ENCODE measurements at places on chromosomes 7 and 10.

DNA sequence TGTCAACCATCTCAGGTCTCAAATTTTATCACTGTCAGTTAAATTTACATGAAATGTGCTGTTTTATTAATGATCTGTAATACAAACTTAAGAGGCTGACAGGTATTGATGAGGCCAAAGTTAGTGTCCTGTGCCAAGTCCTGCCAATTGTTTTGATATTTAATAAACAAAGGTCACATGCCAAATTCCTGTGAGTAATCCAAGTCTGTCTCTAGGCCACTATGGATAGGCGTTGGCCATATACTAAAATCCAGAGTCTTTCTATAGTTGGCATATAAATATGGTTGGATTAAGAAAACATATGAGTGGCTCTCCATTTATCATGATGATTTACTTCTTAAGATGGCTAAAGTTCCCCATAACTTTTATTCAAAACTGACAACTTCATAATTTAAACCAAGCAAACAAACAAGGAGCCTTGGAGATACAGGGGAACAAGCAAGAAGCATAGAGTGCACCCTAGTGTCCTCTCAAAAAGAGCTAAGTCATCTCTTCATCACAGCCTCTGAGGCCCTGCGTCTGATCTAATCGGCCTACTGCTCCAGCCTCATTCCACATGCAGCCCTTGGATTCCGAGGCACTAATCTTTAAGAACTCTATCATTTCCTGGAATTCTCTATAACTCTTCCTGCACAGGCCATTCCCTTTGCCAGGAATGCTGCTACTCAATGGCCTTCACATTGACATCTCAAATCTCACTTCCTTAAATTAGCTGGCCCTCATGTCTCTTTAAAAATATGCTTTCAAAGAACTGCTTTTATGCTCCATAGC, 32.7 kb upstream of the NRCAM start:
- no peak for DNase-seq

DNA sequence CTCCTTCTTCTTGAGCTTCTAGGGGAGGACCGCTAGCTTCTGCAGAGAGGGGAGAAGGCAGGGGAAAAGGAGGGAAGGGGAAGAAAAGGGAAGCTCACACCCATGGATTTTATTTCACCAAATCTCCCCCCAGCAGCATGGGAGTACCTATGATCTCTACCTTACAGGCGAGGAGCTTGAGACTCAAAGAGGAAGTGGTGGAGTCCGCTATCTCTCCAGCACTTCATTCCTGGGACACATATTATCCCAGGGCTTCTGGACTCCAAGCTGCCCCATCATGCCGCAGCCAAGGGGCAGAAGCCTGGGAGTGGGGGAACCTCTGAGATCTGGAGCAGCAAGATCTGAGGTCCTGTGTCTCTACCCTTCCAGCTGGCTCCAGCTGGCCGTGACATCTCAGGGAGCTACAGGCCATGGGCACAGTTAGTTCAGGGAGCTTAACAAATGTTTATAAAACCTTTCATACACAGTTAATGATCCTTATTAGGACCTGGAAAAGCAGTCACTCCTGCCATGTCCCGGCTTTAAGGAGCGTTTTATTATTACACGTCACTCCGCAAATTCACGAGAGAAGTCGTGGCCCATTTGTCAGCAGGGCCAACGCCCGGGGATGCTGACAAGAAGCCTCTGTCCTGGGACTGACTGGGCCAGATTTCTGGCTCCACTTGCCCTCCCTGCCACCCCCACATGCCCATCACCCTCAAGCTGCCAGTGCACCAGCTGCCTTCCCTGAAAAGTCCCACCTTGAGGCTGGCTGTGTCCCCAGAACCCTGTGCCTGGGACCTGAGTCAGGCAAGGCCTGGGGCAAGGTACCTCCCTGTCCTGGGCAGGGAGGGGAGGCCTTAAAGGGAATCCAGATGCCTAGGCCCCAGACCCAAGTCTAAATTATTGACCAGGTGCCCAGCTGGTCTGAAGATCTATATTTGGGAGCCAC, 132.1 kb upstream of the ZMIZ1 start:
- no peak for DNase-seq

GRCh38 chr7:72785166-72785955, 42.6 kb downstream of the TYW1B start:
- no peak for DNase-seq

- no peak for DNase-seq
Measured at GRCh38 chr10:24162206-24162985, 46.5 kb upstream of the KIAA1217 start.

GRCh38 chr7:113094517-113095249, 8.1 kb upstream of the GPR85 start:
- no peak for DNase-seq

DNA sequence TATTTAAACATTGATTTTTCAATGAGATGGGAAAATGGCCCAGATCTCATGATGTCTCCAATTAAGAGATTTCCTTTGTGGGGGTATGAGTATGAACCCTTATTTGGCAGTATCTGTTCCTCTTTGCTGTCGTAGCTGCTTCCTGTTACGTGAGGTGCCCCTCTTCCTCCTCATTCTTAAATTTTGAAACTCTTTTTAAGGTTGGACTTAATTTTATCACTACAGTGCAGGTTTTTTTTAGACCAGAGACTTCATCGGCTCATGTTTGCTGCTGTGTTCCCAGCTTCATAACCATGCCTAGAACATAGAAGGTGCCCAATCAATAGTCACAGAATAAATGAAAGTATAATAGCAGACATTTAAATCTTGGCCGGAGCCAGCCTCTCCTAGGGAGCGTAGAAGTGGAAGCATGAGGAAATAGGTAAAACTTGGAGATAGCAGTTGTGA, 2.4 kb downstream of the MIOS start:
- no peak for DNase-seq

DNA sequence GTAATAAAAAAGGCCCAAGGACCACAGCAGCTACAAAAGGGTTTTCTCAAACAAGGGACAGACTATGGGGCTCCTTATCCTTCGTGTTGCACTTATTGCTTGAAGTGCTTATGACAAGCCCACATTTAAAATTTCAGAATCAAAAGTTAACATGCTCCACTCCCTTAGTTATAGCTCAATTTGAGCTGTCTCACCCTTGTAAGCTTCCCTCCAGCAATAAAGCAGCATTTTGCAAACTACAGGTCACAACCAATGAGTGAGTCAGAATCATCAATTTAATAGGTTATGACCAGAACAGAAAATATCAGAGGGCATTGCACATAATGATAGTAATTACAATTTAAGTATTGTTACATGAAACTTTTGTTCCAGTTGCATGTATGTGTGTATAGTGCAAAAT, 53.0 kb downstream of the IMMP2L start:
- DNase-seq = no peak

DNA sequence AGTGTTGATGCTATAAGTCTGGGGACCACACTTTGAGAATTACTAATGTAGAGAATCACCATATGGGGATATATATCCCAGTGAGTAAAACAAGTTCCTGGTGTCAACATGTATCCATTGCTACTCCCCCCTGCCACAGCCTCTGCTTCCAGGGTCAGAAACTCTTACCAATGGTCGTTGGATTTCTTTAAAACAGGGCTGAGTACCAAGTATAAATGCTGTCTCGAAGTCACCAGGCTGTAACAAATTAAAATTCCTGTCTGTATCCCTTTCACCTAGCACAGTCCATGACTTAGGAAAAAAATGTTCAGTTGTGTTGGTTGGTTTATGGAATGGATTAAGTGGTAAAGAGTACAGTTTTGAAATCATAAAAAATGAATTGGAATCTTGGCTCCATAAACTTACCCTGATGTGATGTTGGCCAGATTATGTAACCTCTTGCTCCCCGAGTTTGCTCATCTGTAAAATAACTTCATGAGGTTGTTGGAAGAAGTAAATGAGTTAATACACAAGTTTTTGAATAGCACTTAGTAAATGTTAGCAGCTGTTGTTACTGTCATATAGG, 364.0 kb upstream of the LRGUK start:
- no peak for DNase-seq

GRCh38 chr10:59633063-59633462, 76.6 kb downstream of the SLC16A9 start:
- DNase-seq = no peak

GRCh38 chr7:95871075-95871848, 98.9 kb downstream of the DYNC1I1 start:
- peak; percentile 2 for DNase-seq

GRCh38 chr10:17113889-17114540, 15.6 kb downstream of the CUBN start:
- DNase-seq = no peak

- DNase-seq = no peak
Measured at GRCh38 chr7:158278745-158279320, 308.8 kb downstream of the PTPRN2 start.

GRCh38 chr10:25029519-25029918, 13.1 kb downstream of the THNSL1 start:
- DNase-seq = no peak

DNA sequence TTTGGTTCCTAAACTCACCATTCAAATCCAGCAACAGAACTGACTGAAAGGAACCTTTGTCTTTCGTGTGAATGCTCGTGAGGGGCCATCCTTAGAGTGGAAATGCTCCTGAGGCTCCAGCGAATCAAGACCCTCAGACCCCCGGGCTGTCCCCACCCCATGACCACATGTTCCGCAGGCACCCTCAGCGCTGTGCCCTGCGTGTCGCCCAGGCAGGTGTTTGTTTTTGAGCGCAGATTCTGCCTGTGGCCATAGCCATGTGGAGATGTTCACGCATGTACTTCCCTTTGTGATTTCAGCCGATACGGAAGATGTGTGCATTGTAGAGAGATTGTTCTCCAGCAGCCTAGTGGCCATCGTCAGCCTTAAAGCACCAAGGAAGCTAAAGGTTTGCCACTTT, 24.2 kb downstream of the WIPI2 start:
- no peak for DNase-seq

DNA sequence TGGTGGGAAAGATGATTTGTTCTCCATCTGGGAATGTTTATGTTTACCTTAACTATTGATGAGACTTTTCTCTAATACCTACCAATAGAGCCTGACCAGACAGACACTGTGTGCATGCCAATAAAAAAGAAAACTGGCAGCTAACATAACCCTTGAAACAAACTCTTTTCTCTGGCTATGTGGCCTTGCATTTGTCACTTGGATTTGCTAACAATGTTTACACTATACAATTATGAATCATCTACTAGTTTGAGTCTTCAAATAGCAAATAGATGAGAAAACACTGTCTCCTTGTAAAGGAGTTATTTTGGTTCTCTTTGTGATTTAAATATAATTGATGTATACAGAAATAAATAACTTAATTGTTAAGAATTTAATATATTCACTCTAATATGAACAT, 273.1 kb downstream of the SEMA3D start:
- no peak for DNase-seq

- DNase-seq = no peak
Measured at GRCh38 chr10:72014197-72014596, 50.0 kb downstream of the CHST3 start.

- no peak for DNase-seq
Measured at GRCh38 chr7:114073701-114074100, 154.9 kb upstream of the PPP1R3A start.

GRCh38 chr7:116752305-116753074, 80.5 kb downstream of the MET start:
- DNase-seq = no peak

- no peak for DNase-seq
Measured at GRCh38 chr7:5437987-5438386, 14.4 kb upstream of the TNRC18 start.

- DNase-seq = no peak
Measured at GRCh38 chr10:3701491-3701890, 83.5 kb downstream of the KLF6 start.

DNA sequence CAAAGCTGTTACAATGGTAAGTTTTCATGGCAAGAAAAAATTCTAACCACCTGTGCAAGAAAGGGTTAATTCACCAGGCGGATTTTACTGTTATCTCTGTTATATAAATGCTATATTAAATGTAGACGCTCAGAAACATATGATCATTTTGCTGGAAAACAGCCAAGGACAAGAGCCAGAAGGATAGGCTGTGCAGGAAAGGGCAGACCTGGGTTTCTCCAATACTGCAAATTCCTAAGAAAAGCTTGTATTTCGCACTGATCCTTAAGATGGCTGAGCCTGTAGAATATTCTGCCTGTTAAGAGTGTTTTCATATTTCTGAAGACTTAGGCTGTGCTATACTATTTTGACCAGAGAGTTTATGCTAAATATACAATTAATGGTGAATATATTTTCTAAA, 564.1 kb upstream of the KCND2 start:
- DNase-seq = no peak

- no peak for DNase-seq
Measured at GRCh38 chr7:12731214-12731656, 43.8 kb downstream of the ARL4A start.

GRCh38 chr10:129027906-129028305, 439.1 kb upstream of the MGMT start:
- DNase-seq = no peak

- no peak for DNase-seq
Measured at GRCh38 chr10:82089327-82089726, 214.3 kb downstream of the NRG3 start.

- no peak for DNase-seq
Measured at GRCh38 chr7:71389976-71390375, 258.0 kb downstream of the GALNT17 start.

DNA sequence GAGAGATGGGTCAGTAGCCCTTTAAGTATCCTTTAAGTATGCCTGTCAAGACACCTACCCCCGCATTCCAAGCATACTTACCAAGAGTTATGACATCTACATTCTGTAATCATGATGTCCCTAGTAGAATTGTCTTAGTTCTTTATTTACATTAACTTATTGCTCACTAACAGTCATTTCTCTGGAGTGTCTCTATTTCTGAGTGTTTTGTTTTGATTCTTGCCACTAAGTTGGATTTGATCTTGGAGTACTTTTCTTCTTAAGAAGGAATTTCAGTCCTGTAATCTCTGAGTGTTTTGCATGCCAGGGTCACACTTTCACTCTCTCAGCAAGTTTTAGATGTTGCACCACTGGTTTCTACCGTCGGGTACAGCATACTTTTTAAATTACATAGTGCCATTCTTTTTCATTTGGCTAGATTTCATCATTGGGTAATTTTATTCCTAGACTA, 1053.9 kb downstream of the KCNMA1 start:
- DNase-seq = no peak

DNA sequence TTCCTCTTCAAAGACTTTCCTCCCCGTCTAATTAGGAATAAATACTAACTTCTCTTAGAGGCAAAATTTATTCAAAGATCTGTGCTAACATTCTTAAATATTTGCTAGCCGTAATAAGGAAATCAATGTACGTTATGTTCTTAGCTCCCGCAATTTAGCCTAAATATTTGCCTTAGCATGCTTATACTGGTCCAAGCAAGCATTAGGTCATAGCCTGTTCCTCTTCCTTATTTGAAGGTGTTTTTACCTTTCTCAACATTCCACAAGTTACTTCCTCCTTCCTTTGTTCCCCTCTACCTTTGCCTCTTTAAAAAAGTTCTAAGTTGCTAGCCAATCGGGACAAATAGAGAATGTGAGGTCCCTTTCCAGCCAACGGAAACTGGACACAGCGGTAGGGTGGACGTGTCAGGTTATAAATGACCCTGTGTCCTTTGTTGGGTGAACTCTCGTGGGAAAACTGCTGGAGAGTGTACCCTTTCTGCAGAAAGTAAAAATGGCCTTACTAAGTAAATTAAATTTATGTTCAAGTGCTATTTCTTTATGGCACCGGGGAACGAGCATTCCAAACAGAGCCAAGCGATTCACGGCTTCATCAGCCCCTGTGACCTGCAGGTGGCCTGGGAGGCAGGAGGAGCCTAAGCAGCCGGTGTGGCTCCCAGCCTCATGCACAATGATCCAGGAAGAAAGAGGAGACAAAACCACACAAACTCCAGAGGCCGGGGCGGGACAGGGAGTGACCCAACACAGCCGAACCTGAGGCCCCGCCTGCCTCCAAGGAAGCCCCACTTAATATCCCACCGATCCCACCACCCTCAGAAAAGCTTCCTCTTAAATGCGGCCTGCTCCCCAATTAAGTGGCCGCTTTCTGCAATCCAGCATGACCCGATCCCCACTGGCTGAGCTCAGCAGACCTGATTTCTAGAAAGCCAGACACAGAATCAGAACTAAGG, 67.0 kb downstream of the ZRANB1 start:
- DNase-seq = no peak

Measured in stimulated activated CD4-positive, alpha-beta T cell treated with anti-CD3 and anti-CD28 coated beads, Interleukin-2, amount 100 ng/mL, for 48 hours (primary cell).